ENCODE measurements at places on chromosomes 2 and 18.

GRCh38 chr2:222903234-222904220 lies 42.7 kb downstream of the ACSL3 start:
- DNase-seq, result no peak

GRCh38 chr2:74379851-74380789 lies at the start of gene DCTN1:
Gene DCTN1 (minus strand): TSS chr2:74380311. CDS start chr2:74380037, 274 bp downstream.
- no peak for DNase-seq

- DNase-seq, result no peak
Observed at GRCh38 chr18:37484983-37485834, 80.4 kb downstream of the CELF4 start.

- no peak for DNase-seq
Observed at GRCh38 chr2:99031481-99031880, 95.5 kb upstream of the CRACDL start.

GRCh38 chr2:130328710-130329109 lies 14.0 kb upstream of the IMP4 start:
- no peak for DNase-seq

GRCh38 chr2:170819680-170820664 lies 3.3 kb downstream of the GAD1 start:
- no peak for DNase-seq

DNA sequence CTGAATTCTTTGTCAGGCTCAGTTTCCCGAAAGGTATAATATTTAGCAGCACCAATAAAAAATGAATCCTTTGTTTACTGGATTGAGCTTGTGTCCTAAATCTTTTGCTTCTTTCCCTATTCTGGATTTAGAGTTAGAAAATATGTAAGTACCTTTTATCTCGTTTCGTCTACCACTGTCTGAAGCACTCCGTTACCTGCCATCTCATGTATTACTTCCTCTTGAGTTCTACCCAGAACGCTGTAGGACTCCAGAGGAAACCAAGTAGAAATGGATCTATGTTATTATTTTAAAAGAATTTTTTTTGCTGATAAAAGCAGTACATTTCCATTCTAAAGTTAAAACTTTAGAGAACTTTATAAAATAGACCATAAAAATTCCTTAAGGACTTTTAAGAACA lies 13.5 kb downstream of the ANKRD12 start:
- DNase-seq, result no peak

DNA sequence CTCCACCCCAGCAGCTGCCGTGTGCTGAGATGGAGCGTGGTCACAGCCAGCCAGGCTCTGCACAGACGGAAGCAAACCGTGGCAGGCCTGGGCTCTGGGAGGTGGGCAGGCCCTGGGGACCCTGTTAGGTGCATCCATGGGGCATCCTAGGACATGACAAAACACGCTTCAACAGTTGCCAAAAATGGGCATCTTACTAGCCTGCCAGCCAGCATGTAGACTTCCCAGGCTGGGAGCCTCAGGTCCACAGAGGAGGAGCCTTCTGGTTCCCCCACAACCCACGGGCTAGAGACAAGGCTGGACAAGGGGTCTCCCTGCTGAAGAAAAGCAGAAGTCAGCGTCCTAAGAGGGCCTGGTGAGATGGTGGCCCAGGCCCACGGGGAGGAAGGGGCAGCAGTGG lies 139.5 kb downstream of the HDAC4 start:
- no peak for DNase-seq

DNA sequence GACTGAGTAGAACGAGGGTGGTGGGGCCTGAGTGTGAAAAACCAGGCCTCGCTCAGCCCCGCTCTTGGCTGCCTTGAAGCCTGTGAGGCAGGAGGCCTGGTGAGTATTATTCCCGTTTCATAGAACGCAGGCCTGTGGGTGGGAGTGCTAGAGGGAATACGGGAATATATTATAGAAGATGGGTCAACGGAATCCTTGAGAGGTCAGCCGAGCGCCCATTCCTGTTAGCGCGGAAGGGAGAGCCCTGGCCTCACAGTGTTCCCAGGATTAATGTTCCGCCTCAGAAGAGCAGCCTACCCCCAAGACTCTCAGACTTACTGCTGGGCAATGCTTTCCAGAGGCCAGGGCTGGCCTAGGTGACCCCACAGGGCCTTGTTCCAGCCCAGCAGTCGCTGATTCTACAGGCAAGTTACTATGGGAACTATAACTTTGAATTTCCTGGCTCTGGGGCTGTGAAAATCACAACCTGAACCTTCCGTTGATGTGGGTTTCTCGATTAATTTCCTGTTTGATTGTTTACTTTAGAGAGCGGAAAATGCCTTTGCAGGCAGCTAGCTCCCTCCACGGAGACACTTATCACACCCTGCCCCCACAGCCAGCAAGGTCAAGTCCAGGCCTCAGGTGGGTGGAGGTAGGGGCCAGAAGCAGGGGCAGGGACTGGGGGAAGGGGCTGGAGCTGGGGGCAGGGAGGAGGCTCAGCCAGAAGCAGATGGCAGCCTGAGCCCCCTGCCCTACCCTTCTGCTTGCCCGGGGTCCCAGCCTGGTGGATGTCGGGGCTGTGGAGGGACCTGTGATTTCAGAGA lies 108.3 kb downstream of the SMAD7 start:
- no peak for DNase-seq

GRCh38 chr18:2171840-2172625 lies 399.3 kb downstream of the METTL4 start:
- DNase-seq, result no peak

- no peak for DNase-seq
Observed at GRCh38 chr2:67641312-67642045, 244.3 kb downstream of the ETAA1 start.

- no peak for DNase-seq
Observed at GRCh38 chr2:75521225-75521872, 39.4 kb downstream of the EVA1A start.

- no peak for DNase-seq
Observed at GRCh38 chr2:39435741-39436591, 1.1 kb downstream of the MAP4K3 start.

DNA sequence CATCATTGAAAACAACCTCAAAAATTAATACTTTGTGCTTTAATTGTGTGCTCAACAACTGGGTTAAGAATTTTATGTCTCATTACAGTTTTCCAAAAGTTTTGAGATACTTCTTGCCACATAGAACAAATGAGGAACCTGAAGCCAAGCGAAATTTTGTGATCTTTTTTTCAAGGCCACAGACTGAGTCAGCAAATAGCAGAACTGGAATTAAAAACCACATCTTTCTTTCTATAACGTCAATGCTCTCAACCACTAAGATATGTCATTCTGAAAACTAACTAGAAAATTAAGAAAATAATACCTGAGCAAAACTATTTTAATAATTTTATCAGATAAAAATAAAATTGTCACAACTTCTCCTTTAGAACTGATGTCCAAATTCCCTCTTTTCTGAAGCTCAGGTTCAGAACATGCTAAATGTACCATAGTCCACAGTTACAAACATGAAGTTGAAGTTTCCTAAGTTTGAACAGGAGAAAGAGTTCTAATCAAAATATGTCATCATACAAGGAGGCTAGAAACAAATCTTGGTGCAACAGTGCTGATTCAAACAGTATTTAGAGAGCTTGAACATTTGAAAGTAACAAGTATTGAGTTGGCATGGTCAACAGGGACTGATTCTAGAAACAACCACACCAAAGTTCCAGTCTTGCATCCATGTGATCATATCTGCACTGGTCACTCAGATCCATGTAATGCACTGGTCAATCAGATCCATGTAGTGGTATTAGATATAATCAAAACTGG lies 27.6 kb upstream of the CALCRL start:
- DNase-seq, result no peak

GRCh38 chr2:40095000-40095399 lies 315.9 kb upstream of the THUMPD2 start:
- peak; percentile 59 for DNase-seq

- DNase-seq, result no peak
Observed at GRCh38 chr2:241109210-241110088, 7.4 kb upstream of the MTERF4 start.

GRCh38 chr2:232420073-232420454 lies 13.4 kb downstream of the ALPG start:
- no peak for DNase-seq

Data from GM04503 (cell line).